Osteoblast (primary cell): ENCODE measurements at places on chromosomes 7 and 10. TPM values are rescaled to one million over a fixed set of nuclear protein-coding genes. Genes with fewer than 3 reads are reported as not detected.

SSC4D gene
- 0.88 and 1.1 TPM in 2 replicates for total RNA-seq

GRCh38 chr10:20089879-20090278, 273.6 kb downstream of the PLXDC2 start:
- DNase-seq = no peak
- no peaks in the 10 kb centered on the region for H3K36me3 ChIP-seq
- H3K4me3 ChIP-seq = no peak overlapping the region
- no peaks in the 10 kb centered on the region for H3K4me1 ChIP-seq
- H3K27ac ChIP-seq = no peak overlapping the region

RASA4B gene
- total RNA-seq = 1.8 and 3.3 TPM in 2 replicates

DNA sequence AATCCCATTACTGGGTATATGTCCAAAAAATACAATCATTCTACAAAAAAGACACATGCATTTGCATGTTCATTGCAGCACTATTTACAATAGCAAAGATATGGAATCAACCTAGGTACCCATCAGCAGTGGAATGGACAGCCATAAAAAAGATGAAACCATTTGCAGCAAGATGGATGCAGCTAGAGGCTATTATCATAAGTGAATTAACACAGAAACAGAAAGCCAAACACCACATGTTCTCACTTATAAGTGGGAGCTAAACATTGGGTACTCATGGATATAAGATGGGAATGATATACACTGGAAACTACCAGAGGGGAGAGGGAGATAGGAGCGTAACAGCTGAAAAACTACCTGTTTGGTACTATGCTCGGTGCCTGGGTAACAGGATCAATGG, 154.0 kb downstream of the TMEM26 start:
- no peak overlapping the region for H3K4me3 ChIP-seq
- no peaks in the 10 kb centered on the region for H3K36me3 ChIP-seq
- H3K4me1 ChIP-seq = peaks cover 22% of the 10 kb centered on the region
- no peak for DNase-seq
- H3K27me3 ChIP-seq = no peaks in the 10 kb centered on the region

DNA sequence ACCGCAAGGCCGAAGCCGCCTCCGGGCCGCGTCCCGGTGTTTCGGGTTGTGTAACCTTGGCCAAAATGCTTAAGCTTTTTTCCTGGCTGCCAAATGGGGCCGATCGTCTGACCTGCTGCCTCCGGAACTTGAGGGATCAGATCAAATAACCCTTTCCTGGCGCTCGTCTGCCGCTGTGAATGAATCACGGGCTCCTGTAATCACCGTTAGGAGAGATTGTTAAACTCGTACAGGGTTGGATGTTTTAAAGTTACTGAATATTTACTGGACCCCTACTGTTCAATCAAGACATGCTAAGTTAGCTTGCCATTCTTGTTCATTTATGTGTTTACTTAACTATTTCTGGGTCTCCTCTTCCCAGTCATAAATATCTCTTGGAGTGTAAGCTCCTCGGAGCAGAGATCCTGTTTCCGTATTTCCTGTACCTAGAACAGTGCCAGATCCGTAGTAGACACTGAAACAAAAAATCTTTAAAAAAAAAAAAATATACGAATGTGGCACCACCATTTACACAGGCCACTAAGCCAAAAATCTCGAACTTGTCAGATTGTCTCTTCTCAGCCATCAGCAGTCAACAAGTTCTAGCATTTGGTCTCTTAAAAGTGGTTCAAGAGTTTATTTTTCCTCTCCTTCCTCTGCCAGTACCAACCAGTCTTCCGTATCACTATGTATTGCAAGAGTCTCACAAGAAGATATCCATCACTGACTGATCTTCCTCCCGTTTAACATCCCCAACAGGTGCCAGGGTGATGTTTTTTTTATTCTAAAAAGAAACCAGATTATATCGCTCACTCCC, 650 bp upstream of the TM9SF3 start:
- peak overlapping the region; percentile 94 for H3K4me3 ChIP-seq
- H3K27ac ChIP-seq = peak overlapping the region; percentile 96
- DNase-seq = peak; percentile 78
- H3K27me3 ChIP-seq = no peaks in the 10 kb centered on the region
- H3K36me3 ChIP-seq = no peaks in the 10 kb centered on the region

BAIAP2L1 gene
- total RNA-seq = 7.7 and 10.5 TPM in 2 replicates

SLC35G1 gene
- 5.4 and 7.4 TPM in 2 replicates for total RNA-seq

- no peaks in the 10 kb centered on the region for H3K27me3 ChIP-seq
- no peak overlapping the region for H3K4me3 ChIP-seq
- no peak overlapping the region for H3K27ac ChIP-seq
- peaks cover 7% of the 10 kb centered on the region for H3K4me1 ChIP-seq
- no peaks in the 10 kb centered on the region for H3K36me3 ChIP-seq
- DNase-seq = no peak
Measured at GRCh38 chr10:3477683-3478082, 305.1 kb upstream of the PITRM1 start.

GRCh38 chr7:122397381-122397780, 92.8 kb upstream of the FEZF1 start:
- no peak overlapping the region for H3K27ac ChIP-seq
- no peak for DNase-seq
- H3K27me3 ChIP-seq = no peaks in the 10 kb centered on the region
- H3K4me1 ChIP-seq = no peaks in the 10 kb centered on the region

- peaks cover 7% of the 10 kb centered on the region for H3K36me3 ChIP-seq
- peaks cover 41% of the 10 kb centered on the region for H3K4me1 ChIP-seq
- no peaks in the 10 kb centered on the region for H3K27me3 ChIP-seq
- peak; percentile 61 for DNase-seq
- peak overlapping the region; percentile 67 for H3K27ac ChIP-seq
Measured at GRCh38 chr10:61902445-61903220, 1.1 kb downstream of the ARID5B start.

GRCh38 chr10:130655313-130656186, 519.4 kb downstream of the GLRX3 start:
- H3K4me1 ChIP-seq = no peaks in the 10 kb centered on the region
- no peaks in the 10 kb centered on the region for H3K36me3 ChIP-seq
- H3K4me3 ChIP-seq = no peak overlapping the region
- no peak overlapping the region for H3K27ac ChIP-seq

SCIN gene
- total RNA-seq = 4.7 TPM in 2 replicates

DNA sequence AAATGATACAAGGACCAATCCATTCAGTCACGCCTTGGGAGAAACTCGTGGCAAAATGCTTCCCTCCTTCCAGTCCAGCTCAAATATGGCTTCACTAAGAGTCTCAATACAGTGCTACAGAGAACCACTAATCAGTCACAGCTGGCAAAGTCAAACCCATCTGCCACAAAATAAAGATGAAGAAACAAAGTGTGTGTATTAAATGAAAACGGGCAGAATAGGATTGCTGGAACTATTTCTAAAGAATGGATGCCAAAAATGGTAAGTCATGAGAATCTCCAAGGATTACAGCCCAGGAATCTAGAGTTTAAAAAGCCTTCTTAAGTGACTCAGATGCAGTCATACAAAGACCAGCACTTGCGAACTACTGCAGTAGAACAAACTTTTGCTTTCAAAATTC, 61.9 kb downstream of the CACUL1 start:
- peak; percentile 95 for DNase-seq
- peaks cover 14% of the 10 kb centered on the region for H3K4me1 ChIP-seq
- peak overlapping the region; percentile 53 for H3K27ac ChIP-seq
- peak overlapping the region; percentile 9 for H3K4me3 ChIP-seq

- DNase-seq = no peak
- peaks cover 23% of the 10 kb centered on the region for H3K4me1 ChIP-seq
- no peaks in the 10 kb centered on the region for H3K36me3 ChIP-seq
- H3K4me3 ChIP-seq = no peak overlapping the region
- no peaks in the 10 kb centered on the region for H3K27me3 ChIP-seq
Measured at GRCh38 chr10:87925570-87925969, 62.1 kb downstream of the PTEN start.

PAPOLB gene
- total RNA-seq = under 0.01 and 0.36 TPM in 2 replicates

CALML5 gene
- total RNA-seq = not detected in 2 replicates

DNAH11 gene
- total RNA-seq = under 0.01 and 1.1 TPM in 2 replicates

GRCh38 chr10:105243381-105243780, 602.3 kb downstream of the SORCS3 start:
- DNase-seq = no peak
- no peak overlapping the region for H3K4me3 ChIP-seq
- H3K4me1 ChIP-seq = no peaks in the 10 kb centered on the region
- H3K27me3 ChIP-seq = no peaks in the 10 kb centered on the region

KEL gene
- total RNA-seq = not detected in 2 replicates

DNA sequence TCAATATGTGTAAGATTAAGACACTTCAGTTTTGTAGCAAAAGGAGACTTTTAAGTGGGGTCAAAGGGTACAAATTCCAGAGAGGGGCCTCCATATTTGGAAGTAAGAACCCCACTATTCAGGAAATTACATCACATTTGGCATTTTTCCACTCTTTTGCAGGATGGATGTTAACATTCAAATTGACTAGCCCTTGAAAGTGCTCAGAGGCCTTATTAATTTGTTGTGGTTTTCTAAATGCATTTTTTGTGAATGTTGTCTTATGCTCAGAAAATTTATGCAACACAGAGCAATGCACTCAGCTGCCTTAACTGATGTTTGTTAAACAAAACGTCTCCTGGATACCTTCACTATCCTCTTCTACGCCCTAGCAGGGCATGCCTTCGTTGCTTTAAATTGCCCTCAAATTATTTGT, 50.9 kb upstream of the PDLIM1 start:
- no peaks in the 10 kb centered on the region for H3K4me1 ChIP-seq
- H3K36me3 ChIP-seq = no peaks in the 10 kb centered on the region
- no peak overlapping the region for H3K27ac ChIP-seq
- H3K4me3 ChIP-seq = no peak overlapping the region
- H3K27me3 ChIP-seq = no peaks in the 10 kb centered on the region

AQP1 gene
- 0.59 and 0.72 TPM in 2 replicates for total RNA-seq

DNA sequence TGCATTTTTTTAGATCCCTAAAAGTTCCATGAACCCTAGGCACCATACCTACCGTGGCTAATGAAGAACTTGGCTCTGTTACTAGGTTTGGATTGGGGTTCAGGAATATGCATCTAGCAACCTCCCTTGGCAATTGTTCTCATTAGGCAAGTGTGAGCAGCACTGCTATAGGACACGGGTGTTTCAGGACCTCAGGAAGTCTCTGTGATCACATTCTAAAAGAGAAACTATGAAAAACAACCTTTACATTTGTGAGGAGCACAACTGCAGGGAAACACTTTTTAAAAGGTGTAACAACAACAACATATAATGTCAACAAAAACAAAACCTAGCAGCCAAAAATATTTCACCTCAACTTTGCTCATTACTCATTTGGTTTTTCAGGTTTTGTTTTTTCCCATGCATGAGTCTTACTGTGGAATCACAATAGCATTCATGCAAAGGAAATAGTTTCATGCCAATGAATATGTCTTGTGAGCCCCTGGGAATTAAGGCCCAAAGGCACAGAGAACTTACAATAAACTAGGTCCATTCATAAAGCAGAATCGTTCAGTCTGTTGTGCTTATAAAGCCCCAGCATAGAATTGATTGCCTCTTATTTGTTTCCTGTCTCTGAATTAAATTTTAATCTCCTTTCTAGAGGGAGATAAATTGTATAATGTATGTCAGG, 255.7 kb upstream of the DGKB start:
- H3K4me1 ChIP-seq = no peaks in the 10 kb centered on the region
- no peaks in the 10 kb centered on the region for H3K36me3 ChIP-seq
- no peak for DNase-seq
- no peak overlapping the region for H3K4me3 ChIP-seq

EFCAB10 gene
- under 0.01 TPM in 1 of 2 replicates, not detected in the other for total RNA-seq

TRPV5 gene
- not detected in 2 replicates for total RNA-seq

DNA sequence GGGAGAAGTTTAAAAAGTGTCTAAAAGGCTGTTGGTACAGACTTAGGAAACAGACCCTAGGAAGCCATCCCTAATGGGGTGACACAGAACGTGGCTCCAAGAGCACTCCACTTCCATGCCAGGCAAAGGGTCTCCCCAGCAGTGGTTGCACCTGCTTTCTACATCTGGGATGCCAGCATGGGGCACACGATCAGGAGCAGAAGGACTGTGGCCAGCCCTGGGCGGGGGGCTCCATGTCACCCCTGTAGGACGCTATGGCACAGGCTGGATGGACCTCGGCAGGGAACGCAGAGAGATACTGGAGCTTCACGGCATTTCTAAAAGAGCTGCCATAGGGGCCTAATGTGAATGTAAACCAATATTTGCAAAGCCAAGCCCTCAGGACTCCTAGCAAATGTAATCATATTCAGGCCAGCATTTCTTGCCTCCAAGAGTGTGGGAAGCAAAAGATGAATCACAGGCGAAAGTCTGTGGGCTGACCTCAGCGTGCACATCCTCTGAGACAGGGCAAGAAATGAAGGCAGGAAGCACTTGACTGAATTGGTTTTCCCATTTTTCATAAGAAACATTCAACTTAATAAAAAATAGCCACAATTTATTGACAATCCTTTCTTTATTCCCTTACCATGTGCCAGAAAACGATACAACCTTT, 93.9 kb downstream of the ATXN7L1 start:
- H3K36me3 ChIP-seq = no peaks in the 10 kb centered on the region
- H3K4me3 ChIP-seq = no peak overlapping the region
- H3K4me1 ChIP-seq = peaks cover 15% of the 10 kb centered on the region
- peak overlapping the region; percentile 54 for H3K27ac ChIP-seq
- peak; percentile 90 for DNase-seq

HOXA5 gene
- total RNA-seq = 3.2 and 5.8 TPM in 2 replicates

COL17A1 gene
- total RNA-seq = under 0.01 TPM in 2 replicates
